ENCODE measurements at places on chromosomes 1 and 21.

DNA sequence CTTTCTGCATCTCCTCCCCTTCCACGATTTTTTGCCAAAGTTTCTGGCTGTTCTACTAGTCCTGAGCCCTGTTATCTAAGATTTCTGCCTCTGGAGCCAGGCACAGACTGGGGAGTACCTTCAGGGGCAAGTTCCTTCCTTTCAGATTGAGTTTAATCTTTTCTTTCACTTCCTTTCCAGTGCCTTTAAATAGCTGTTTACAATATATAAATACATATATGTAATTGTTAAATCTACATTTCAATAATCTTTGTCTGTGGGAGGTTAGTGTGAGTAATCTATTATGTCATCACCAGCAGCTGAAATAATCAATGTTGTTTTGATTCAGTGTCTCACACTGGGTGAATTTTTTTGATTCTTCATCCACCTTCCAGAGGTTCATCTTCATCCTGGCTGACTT lies 31.8 kb downstream of the DIPK1A start:
- no peak for DNase-seq

GRCh38 chr21:24881506-24881905 lies 725.8 kb downstream of the MRPL39 start:
- DNase-seq = no peak

GRCh38 chr1:223363057-223363855 lies 720 bp downstream of the SUSD4 start:
- DNase-seq = peak; percentile 60

- no peak for DNase-seq
These were observed 23.9 kb downstream of the S1PR1 start for GRCh38 chr1:101260556-101261350.

- no peak for DNase-seq
These were observed 16.8 kb downstream of the TSEN15 start for GRCh38 chr1:184068354-184068753.

GRCh38 chr1:93322349-93322748 lies 23.4 kb upstream of the DR1 start:
- DNase-seq = no peak

GRCh38 chr21:32653326-32653901 lies 41.2 kb upstream of the CFAP298 start:
- DNase-seq = no peak

GRCh38 chr1:14778898-14779865 lies 180.7 kb downstream of the KAZN start:
- peak; percentile 26 for DNase-seq

- no peak for DNase-seq
These were observed 215.1 kb downstream of the S1PR1 start for GRCh38 chr1:101451888-101452287.
